ENCODE measurements at places on chromosomes 1 and 21. TPM values are rescaled to one million over a fixed set of nuclear protein-coding genes. Genes with fewer than 3 reads are reported as not detected.
A peak's percentile ranks its signal among the peaks of the same experiment; 100 is the strongest.

- DNase-seq, result no peak
Observed at GRCh38 chr1:219374636-219375035, 201.0 kb downstream of the LYPLAL1 start.

The PCP4 gene
- total RNA-seq, result not detected

The ICOSLG gene
- 40.5 TPM for total RNA-seq

The SLC44A3 gene
- not detected for total RNA-seq

- DNase-seq, result no peak
Observed at GRCh38 chr1:221264848-221265247, 385.6 kb downstream of the HLX start.

GRCh38 chr1:110879758-110880606 is 7.0 kb downstream of the CD53 start:
- peak; percentile 62 for DNase-seq

The SMIM1 gene
- total RNA-seq, result 1.6 TPM

The IFI44 gene
- total RNA-seq, result 30.5 TPM

- peak; percentile 29 for DNase-seq
Observed at GRCh38 chr1:165828669-165829329, 1.4 kb downstream of the UCK2 start.

DNA sequence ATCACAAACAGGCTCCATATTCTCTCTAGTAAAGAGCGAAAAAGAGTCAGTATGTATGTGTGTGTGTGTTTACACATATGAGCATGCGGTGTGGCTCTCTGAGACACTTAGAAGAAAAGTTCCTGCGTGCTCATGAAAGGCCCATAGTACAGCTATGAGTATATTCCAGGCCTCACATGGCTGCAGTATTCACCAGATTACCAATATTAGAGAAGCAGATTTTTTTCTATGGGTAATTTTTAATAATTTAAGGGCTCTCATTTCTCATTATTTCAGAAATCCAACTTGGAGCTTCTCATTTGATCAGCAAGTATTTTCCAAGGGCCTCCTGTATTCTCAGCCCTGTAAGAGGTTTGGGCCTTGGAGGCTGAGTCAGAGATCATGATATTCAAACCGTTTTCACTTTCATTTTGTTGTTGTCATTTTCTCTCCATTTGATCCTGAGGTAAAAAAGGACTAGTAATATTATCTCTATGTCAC is 232.9 kb upstream of the SGIP1 start:
- DNase-seq, result no peak

- peak; percentile 66 for DNase-seq
Observed at GRCh38 chr1:225962440-225962975, 21.5 kb upstream of the LEFTY2 start.

Data from CD8-positive, alpha-beta T cell (primary cell).